Non-pigmented ciliary epithelial cell (primary cell): ENCODE measurements at places on chromosomes 5 and 9.

- no peak for DNase-seq
Measured at GRCh38 chr5:52043543-52043942, 660.3 kb downstream of the ISL1 start.

DNA sequence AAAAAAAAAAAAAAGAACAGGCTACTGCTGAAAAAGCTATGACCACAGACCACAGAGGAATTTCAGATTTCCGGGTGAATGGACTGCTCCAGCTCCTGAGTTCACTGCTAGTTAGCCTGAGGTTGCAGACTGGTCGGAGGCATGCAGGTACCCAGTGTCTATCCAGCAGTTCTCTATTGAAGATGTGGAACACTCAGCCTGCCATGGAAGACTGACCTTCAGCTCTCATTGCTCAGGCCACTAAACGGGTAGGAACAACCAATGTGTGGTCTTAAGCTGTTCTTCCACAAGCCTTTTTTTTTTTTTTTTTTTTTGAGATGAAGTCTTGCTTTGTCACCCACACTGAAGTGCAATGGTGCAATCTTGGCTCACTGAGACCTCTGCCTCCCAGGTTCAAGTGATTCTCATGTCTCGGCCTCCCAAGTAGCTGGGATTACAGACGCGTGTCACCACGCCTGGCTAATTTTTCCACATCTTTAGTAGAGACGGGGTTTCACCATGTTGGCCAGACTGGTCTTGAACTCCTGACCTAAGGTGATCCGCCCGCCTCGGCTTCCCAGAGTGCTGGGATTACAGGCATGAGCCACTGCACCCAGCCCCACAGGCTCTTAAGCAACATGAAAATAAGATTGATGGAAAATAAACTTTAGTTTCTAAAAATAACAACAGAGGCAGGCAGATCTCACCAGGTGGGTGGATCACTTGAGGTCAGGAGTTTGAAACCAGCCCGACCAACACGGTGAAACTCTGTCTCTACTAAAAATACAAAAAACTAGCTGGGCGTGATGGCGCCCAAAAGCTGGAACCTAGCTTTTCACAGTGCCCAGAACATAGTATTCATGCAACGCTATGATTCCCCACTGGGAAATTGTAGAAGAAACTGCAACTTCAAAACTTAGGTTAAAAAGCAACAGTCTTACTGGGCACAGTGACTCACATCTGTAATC lies 20.0 kb upstream of the NPM1 start:
- DNase-seq: peak; percentile 73

- no peak for DNase-seq
Measured at GRCh38 chr5:169001394-169001793, 299.5 kb downstream of the SLIT3 start.

DNA sequence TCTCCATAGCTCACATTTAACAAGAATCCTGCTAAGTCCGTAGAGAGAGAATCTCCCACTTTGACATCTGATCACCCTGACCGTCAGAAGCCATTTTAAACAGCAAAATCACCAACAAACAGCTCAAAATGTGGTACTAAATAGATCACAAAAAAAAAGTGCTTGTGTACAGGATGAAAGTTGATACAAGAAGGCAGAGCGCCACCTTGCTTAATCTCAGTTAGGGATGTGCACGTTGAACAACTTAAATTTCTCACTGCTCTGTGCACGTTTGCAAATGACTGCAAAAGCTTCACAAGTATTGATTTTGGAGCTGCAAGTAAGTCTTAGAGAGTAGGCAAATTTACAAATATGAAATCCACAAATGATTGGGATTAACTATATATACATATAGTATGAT lies 63.1 kb upstream of the NREP start:
- no peak for DNase-seq

- no peak for DNase-seq
Measured at GRCh38 chr5:106940301-106940846, 730.4 kb downstream of the EFNA5 start.

DNA sequence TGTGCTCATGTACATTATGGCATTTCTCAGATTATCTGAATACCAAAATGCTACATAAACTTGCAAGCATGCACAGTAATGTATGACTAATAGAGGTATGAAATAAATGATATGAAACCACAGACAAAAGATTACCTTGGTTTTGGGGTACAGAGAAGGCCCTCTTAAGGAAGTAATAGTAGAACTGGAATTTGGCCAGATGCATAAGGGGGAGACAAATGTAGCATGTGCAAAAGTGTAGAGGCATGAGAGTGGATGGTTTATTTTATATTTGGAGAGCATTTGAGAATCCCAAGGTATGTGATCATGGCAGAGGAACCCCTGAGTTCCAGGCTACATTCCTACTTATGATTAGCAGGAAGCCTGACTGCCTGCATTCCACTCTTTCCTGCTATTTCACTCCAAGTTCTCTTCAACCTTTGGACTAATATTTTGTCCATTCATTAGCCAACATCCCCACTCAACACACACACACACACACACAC lies 74.2 kb downstream of the MAMDC2 start:
- peak; percentile 70 for DNase-seq

GRCh38 chr9:128056887-128057723 lies 10.0 kb downstream of the NAIF1 start:
- no peak for DNase-seq

- DNase-seq: no peak
Measured at GRCh38 chr5:151281001-151281639, 22.4 kb downstream of the SLC36A3 start.

DNA sequence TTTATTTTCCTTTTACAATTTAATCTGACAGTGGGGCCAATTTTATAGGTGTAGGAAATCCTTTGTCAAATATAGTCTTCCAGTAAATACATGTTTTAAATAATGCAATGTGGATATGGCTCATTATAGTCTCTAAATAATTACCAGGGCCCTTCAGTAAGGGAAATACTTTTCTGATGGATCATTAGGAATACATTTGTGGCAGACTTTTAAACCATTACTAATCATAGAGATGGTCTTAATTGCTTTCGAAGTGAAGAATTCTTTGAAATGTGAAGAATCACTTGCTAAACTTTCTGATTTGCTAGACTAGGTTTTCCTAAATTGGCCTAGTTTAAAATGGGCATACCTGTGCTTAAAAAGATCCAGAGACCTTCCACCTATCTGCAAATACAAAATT lies 105.6 kb upstream of the ELL2 start:
- DNase-seq: no peak

GRCh38 chr9:94014066-94014654 lies 59.0 kb upstream of the BARX1 start:
- no peak for DNase-seq

DNA sequence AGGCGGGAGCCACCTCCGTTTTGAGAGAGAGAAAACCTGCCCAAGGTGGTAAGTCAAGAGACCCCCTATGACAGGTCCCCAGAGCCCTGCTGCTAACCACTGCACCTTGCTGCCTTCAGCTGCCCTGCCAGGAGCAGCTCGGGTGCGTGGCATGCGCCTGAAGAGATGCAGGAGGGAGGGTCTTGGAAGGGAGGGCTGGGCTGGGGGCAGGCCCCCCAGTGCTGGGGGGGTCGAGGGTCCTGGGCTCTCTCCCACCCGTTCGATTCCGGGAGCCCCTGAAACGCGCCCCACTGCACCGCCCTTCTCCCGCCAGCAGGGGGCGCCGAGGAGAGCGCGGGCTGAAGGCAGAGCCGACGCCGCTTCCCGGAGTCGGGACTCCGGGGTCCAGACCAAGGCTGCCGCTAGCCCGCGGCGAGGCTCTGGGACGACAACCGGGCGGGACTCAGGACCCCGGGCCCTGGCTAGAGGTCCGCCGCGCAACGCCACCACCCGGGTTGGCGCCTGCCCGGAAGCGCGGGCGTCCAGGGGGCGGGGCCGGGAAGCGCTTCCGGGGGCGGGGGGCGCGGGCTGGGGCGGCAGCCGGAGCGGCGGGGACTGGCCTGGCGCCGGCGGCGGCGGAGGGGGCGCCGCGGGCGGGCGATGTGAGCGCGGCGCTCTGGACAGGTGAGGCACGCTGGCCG lies at the start of gene ZBTB34:
TSS of gene ZBTB34 (plus strand) at position 563 of the 680 bp plus-strand sequence. CDS start 18,761 bp downstream, outside the sequence.
- DNase-seq: no peak

DNA sequence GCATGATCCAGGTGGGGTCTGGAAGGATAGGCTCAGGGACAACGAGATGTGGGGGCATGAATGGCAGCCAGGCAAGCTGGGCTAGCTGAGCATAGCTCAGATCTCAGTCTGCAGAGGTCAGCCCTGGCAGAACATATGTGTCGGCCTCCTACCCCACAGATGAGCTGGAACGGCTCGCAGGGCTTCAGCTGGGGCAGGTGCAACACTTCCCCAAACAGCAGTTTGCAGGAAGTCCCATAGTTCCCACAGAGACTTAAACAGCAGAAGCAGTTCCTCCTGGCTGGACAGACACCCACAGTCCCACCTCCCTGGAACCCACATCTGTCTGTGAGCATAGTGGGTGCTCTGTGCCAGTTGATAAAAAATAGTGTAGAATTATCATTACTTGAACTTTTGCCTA lies 404.6 kb downstream of the GADD45G start:
- DNase-seq: no peak

DNA sequence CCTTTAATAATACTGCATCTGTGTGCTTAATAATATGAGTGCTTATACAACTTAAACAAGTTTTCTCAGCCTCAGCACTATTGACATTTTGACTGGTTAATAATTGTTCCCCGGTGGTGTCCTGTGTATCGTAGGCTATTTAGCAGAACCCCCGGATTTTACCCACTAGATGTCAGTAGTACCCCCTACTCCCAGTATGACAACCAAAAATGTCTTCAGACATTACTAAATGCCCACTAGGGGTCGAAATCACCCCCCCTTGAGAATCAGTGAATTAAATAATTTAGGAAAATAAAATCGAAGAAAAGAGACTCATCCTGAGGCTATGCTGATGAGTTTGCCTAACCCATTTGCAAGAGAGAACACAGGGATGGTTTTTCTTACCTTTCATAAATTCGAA lies 166.3 kb downstream of the ATP10B start:
- no peak for DNase-seq

GRCh38 chr9:130989391-130989790 lies 19.6 kb upstream of the LAMC3 start:
- no peak for DNase-seq

DNA sequence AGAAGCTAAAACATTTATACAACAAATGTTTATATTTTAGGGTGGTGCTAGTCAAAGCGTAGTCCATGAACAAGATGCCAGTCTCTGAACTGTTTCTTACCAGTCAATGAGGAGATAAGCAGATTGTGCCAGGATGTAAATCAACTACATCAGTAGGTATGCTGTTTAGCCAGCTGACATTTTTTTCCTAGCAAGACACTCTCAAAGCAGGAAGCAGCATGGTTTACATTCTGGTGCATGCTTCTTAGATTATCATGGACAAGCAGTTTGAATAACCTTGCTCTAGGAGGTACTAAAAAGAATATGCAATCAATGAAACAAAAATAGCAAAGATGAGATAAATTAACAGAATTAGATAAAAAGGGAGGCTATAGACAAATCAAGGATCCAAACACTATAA lies 17.0 kb downstream of the TICAM2 start:
- no peak for DNase-seq

GRCh38 chr5:158898185-158899177 lies 201.2 kb downstream of the EBF1 start:
- no peak for DNase-seq

- no peak for DNase-seq
Measured at GRCh38 chr9:128800061-128800460, 13.0 kb downstream of the TBC1D13 start.

- DNase-seq: no peak
Measured at GRCh38 chr5:133467826-133468463, 144.4 kb downstream of the FSTL4 start.

DNA sequence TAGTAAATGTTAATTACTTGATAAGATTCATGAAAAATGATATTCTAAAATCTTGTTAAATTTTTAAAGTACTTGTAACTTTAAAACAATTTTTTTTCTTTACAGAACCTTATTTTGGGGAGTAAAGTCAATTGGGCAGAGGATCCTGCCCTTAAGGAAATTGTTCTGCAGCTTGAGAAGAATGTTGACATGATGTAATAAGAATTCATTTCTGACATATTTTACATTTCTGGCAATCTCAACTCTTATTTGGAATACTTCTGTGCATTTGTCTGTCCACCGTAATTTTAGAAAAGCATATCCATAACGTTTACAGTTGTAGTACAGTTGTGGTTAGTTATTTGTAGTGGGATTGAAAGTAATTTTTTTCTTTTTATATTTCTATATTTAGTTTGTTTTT lies 20.2 kb downstream of the CENPH start:
- no peak for DNase-seq

- no peak for DNase-seq
Measured at GRCh38 chr5:40594811-40595210, 84.9 kb upstream of the PTGER4 start.

DNA sequence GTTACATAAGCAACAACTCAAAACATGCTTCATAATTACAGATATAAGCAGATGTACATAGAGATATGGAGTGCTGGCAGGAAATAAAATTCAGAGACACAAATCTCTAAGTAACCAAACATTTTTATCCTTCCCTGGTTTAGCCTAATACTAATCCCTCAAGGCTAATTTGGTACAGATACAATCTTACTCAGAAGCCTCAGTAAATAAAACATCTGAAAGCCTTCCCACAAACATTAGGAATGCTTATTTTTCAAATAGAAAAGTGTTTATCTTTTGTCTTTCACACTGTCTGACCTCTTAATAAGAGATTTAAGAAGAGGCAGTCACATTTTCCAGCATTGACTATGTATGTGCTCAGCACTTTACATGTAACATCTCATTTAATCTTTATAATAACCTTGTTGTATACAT lies 399.4 kb downstream of the ARRDC3 start:
- DNase-seq: no peak

- no peak for DNase-seq
Measured at GRCh38 chr5:16791036-16791705, 144.9 kb downstream of the MYO10 start.

DNA sequence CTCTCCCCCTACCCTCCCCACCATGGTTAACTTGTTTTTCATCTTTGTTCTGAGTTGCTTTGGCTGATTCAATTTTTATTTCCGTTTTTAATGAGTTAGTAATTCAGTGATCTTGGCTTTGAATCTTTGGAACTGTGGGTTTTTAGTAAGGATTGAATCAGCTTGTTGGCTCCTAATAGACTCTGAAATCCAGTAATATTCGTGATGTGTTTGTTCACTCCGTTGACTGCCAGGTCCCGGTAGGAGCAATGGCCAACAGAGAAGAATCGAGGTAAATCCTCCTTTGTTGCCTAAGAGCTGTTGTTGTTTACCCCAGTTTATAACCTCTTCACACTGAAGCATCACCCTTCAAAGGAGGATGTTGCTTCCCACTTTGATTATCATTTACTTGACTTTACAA lies 92.7 kb downstream of the PCSK1 start:
- no peak for DNase-seq

- no peak for DNase-seq
Measured at GRCh38 chr5:114612406-114612805, 250.5 kb downstream of the KCNN2 start.
